ENCODE measurements at places on chromosomes 2 and 18. TPM values are rescaled to one million over a fixed set of nuclear protein-coding genes. Genes with fewer than 3 reads are reported as not detected.

CDH2 gene
- total RNA-seq, result 0.34 TPM

GKN2 gene
- total RNA-seq, result not detected

PLA2R1 gene
- 2.7 TPM for total RNA-seq

TLX2 gene
- not detected for total RNA-seq

GCG gene
- not detected for total RNA-seq

TEKT4 gene
- not detected for total RNA-seq

CYP26B1 gene
- total RNA-seq, result 2.8 TPM

DSG1 gene
- 4.4 TPM for total RNA-seq

IL36B gene
- under 0.01 TPM for total RNA-seq

MERTK gene
- total RNA-seq, result 1.4 TPM

PTPRN gene
- not detected for total RNA-seq

DHRS9 gene
- total RNA-seq, result 15.0 TPM

GPBAR1 gene
- total RNA-seq, result under 0.01 TPM

FHOD3 gene
- total RNA-seq, result 9.2 TPM

ZNF385B gene
- total RNA-seq, result not detected
